ENCODE measurements at places on chromosomes 3 and 15. TPM values are rescaled to one million over a fixed set of nuclear protein-coding genes. Genes with fewer than 3 reads are reported as not detected.

DNA sequence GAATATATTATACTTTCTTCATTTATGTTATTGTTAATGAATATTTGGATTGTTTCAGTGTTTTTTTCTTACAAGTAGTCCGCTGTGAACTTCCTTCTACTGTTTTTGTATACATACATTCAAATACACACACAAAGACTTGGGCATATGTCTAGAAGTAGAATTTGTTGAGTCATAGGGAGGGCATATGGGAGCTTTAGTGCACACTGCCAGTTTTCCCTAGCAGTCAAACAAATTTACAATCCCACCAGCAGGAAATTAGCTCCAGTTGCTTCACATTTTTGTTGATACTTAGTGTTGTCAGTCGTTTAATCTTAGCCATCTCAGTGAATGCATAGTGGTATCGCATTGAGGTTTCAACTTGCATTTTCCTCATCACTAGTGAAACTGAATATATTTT, 492.3 kb downstream of the DIPK2A start:
- no peak for DNase-seq

The SCAMP5 gene
- total RNA-seq: 3.4 TPM

- peak; percentile 38 for DNase-seq
Measured at GRCh38 chr3:64022451-64023186, 675 bp downstream of the PSMD6 start.

- no peak for DNase-seq
Measured at GRCh38 chr3:113065336-113065735, 74.6 kb downstream of the GTPBP8 start.

GRCh38 chr15:45116482-45117307, 2.6 kb downstream of the DUOXA2 start:
- DNase-seq: no peak

The EOMES gene
- not detected for total RNA-seq

The SCG5 gene
- not detected for total RNA-seq

GRCh38 chr3:37723585-37723984, 138.1 kb upstream of the CTDSPL start:
- DNase-seq: no peak

- DNase-seq: no peak
Measured at GRCh38 chr3:117799387-117799735, 1089.8 kb downstream of the TUSC7 start.

GRCh38 chr15:70192041-70192440, 94.3 kb upstream of the TLE3 start:
- no peak for DNase-seq

GRCh38 chr3:2614578-2614977, 495.6 kb downstream of the IL5RA start:
- no peak for DNase-seq

GRCh38 chr3:181610083-181610972, 101.4 kb upstream of the SOX2 start:
- no peak for DNase-seq

Data from MG63 (cell line).